ENCODE measurements at places on chromosomes 16 and 17. TPM values are rescaled to one million over a fixed set of nuclear protein-coding genes. Genes with fewer than 3 reads are reported as not detected.

The ENPP7 gene
- not detected for total RNA-seq

The HSPB9 gene
- not detected for total RNA-seq

The EPX gene
- 0.16 TPM for total RNA-seq

The TMIGD1 gene
- not detected for total RNA-seq

The HCRT gene
- total RNA-seq = not detected

The SPIRE2 gene
- 1.0 TPM for total RNA-seq

The KRT32 gene
- not detected for total RNA-seq

The KRTAP1-1 gene
- total RNA-seq = not detected

The CAPN15 gene
- 92.4 TPM for total RNA-seq

The PHAF1 gene
- total RNA-seq = 12.1 TPM

The SMIM5 gene
- total RNA-seq = not detected

The NECAB2 gene
- total RNA-seq = not detected

The WFDC1 gene
- 0.37 TPM for total RNA-seq

The ARSG gene
- 1.2 TPM for total RNA-seq

The ANTKMT gene
- 54.6 TPM for total RNA-seq

The GPR139 gene
- total RNA-seq = not detected

The RPS15A gene
- 1,749 TPM for total RNA-seq

The CNGB1 gene
- 0.50 TPM for total RNA-seq

The MT1H gene
- not detected for total RNA-seq

The NPW gene
- total RNA-seq = 0.30 TPM

The TPSG1 gene
- total RNA-seq = not detected

The CDK5R1 gene
- 3.5 TPM for total RNA-seq

The TM4SF5 gene
- not detected for total RNA-seq

The TRPV3 gene
- total RNA-seq = 0.02 TPM

The TNFSF13 gene
- total RNA-seq = 0.37 TPM

The GUCY2D gene
- total RNA-seq = not detected

The ZP2 gene
- not detected for total RNA-seq

The FOXJ1 gene
- not detected for total RNA-seq

The SPG7 gene
- 98.5 TPM for total RNA-seq

The TMEM114 gene
- total RNA-seq = not detected

The NEUROD2 gene
- total RNA-seq = not detected

The TBC1D3L gene
- total RNA-seq = 1.9 TPM

All from HT1080 (cell line).